ENCODE measurements at places on chromosomes 11 and 22. TPM values are rescaled to one million over a fixed set of nuclear protein-coding genes. Genes with fewer than 3 reads are reported as not detected.
A peak's percentile ranks its signal among the peaks of the same experiment; 100 is the strongest.

- DNase-seq = no peak
These were observed 22.9 kb upstream of the ARHGAP8 start for GRCh38 chr22:44729391-44730021.

OR51I1 gene
- total RNA-seq = not detected

GRCh38 chr22:26756675-26757293 lies 99.4 kb downstream of the MIAT start:
- no peak for DNase-seq

- DNase-seq = peak; percentile 51
These were observed 298.3 kb downstream of the NTM start for GRCh38 chr11:131668500-131669400.

- DNase-seq = no peak
These were observed 1.4 kb upstream of the RAB1B start for GRCh38 chr11:66267039-66267378.

- no peak for DNase-seq
These were observed 83.7 kb downstream of the EXT2 start for GRCh38 chr11:44179173-44179572.

DNA sequence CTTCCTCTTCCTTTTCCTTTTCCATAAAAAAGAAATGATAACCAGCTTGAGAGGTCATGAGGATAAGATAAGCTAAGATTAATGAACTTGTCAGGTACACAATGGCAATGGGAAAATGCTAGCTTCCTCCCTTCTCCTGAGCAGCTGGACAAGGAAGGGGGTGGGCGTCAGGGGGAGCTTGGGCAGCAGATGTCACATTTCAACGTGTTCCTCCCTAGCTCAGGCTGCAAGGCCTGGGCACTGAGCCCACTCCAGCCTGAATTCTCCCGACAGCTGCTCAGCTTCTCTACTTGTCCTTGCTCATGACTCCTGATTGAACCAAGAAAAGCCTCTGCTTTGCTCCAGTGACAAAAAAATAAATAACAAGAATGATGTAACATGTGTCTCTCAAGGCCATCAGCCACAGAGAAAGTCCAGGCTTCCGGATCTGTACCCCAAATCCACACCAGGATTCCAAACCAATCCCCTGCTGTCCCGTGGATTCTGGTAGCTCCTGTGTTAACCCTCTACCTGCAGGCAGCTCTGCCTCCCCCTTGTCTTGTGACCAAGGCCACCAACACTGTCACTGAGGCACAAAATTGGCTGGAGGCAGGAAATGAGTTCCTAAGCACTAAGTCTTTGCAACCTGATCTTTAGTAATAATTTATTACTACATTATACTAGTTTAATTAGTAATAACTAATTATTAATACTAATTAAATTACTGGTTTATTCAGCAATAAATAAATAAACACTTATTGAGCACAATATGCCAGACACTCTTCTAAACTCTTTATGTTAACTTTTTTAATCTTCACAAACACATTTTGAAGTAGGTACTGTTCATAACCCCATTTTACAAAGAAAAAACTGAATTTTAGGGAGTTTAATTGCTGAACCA lies 146.5 kb downstream of the CCDC34 start:
- no peak for DNase-seq

- DNase-seq = no peak
These were observed 64.7 kb downstream of the ADAMTS15 start for GRCh38 chr11:130513132-130513531.

GRCh38 chr11:115499891-115500290 lies 4.3 kb downstream of the CADM1 start:
- DNase-seq = no peak

DNA sequence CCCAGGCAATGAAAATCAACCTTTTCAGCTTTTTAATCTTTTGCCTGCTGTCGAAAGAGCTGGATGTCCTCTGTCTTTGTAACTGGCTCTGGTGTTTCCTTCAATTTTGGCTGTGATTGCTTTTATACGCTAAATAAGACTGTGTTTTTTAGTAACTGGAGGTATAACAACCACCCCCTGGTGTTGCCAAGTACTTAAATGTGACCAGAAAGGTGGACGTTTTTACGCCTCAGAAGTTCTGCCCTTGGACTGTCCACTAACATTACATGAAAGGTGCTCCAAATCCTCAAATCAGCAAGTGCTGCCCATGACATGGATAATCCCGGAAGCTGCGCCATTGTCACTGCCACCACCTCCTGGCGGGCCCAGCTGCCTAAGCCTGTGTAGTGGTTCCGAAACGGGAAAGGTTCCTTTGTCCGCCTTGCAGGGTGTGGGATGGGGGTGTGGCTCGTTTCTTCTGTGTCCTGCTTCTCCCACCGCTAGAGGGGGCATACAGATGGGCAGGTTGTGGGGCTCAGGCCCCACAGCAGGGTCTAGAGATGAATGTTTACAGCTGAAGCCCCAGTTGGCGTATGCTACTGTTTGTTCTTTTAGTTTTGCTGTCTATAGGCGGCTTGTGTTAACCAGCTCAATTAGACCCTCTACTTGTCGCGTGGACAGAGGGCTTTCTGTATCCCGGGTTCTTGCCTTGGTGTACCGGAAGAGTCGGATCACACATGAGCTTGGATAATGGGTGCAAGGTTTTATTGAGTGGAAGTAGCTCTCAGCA lies 82.2 kb upstream of the SEPTIN5 start:
- no peak for DNase-seq

- no peak for DNase-seq
These were observed 6.0 kb downstream of the NIPSNAP1 start for GRCh38 chr22:29574762-29575450.

GRCh38 chr11:68773521-68774193 lies 22.3 kb upstream of the TESMIN start:
- no peak for DNase-seq

GRCh38 chr11:31652528-31652927 lies 143.0 kb downstream of the ELP4 start:
- DNase-seq = no peak

DNA sequence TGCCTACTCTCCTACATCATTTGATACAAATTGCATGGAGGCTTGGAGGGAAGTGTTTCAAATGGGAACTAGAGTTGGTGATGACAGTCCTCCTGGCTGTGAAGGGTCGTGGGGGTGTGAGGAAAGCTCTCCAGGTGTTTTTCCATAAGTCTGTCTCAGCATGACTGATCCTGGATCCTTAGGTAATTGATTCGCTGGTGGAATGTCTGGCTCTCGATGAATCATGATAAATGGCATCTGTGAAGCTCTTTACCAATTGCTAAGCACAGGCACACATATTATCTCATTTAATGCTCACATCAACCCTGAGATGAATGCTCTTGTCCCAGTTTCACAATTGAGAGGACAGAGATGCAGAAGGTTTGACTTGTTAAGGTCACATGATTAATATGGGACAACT lies 107.5 kb downstream of the PKNOX2 start:
- DNase-seq = no peak

APOA5 gene
- total RNA-seq = 3.2 TPM

DNA sequence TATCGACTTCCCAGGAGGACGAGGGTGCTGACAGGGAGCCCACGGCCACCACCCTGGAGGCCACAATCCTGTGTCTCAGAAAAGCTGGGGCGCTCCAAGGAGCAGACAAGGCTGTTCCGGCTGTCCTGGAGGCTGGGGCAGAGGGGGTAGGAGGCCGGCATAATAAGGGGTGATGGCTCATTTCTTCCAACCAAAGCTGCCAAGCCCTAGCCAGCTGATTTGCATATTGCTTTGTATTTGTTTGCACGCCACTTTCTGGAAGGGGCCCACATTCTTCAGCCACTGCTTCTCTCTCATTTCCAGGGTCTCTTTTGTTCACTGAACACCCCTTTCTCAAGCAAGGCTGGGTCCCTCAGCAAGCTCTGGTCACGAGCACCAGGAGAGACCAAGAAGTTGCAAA lies 4.7 kb downstream of the PDE2A start:
- DNase-seq = no peak

DNA sequence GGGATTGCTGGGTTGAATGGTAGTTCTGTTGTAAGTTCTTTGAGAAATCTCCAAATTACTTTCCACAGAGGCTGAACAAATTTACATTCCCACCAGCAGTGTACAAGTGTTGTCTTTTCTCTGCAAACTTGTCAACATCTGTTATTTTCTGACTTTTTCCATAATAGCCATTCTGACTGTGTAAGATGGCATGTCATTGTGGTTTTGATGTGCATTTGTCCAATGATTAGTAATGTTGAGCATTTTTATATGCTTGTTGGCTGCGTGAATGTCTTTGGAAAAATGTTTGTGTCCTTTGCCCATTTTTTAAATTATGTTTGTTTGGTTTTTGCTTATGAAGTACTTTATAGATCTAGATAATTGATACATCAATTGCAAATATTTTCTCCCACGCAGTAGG lies 1025.0 kb downstream of the JRKL start:
- DNase-seq = no peak

All from Peyer's patch (tissue), 4 donors.